ENCODE measurements at places on chromosomes 11 and 22. TPM values are rescaled to one million over a fixed set of nuclear protein-coding genes. Genes with fewer than 3 reads are reported as not detected.

Gene INS
- total RNA-seq = 1.5 TPM

Gene OTOG
- total RNA-seq = not detected

Gene CABP7
- not detected for total RNA-seq

Gene HPX
- total RNA-seq = 2.8 TPM

Gene UBTFL1
- total RNA-seq = not detected

Gene OR56A4
- total RNA-seq = 0.09 TPM

Gene DUSP8
- total RNA-seq = 8.9 TPM

Gene NPAS4
- not detected for total RNA-seq

Gene HBB
- 16,523 TPM for total RNA-seq

Gene FIBP
- total RNA-seq = 37.2 TPM

Gene PLXNB2
- 160 TPM for total RNA-seq

Measured in sciatic nerve (tissue), 2 donors.